ENCODE measurements at places on chromosomes 3 and 15.

- DNase-seq = no peak
Observed at GRCh38 chr3:152454076-152454875, 185.5 kb downstream of the MBNL1 start.

- DNase-seq = no peak
Observed at GRCh38 chr3:187914231-187914630, 169.0 kb upstream of the BCL6 start.

DNA sequence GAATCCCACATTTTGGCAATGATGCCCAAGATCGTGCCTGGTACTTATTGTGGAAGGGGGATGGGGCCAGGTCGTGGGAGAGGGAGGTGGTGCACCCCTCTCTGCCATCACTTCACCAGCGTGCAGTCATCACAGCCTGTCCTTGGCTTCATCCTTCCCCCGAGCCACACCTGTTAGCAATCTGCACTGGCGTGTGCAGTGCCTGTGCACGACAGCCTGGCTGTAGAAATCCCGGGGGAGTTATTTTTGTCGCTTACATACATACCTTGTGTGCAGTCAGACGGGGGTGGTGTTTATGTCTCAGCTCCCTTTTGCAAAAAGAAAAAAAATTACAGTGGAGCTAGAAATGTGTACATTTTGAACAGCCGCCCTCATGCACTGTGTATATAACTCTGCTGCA, 216.0 kb downstream of the TLE3 start:
- DNase-seq = no peak

GRCh38 chr15:74799255-74799855, 13.3 kb upstream of the LMAN1L start:
- DNase-seq = no peak

- no peak for DNase-seq
Observed at GRCh38 chr15:66220601-66221000, 32.9 kb downstream of the MEGF11 start.

DNA sequence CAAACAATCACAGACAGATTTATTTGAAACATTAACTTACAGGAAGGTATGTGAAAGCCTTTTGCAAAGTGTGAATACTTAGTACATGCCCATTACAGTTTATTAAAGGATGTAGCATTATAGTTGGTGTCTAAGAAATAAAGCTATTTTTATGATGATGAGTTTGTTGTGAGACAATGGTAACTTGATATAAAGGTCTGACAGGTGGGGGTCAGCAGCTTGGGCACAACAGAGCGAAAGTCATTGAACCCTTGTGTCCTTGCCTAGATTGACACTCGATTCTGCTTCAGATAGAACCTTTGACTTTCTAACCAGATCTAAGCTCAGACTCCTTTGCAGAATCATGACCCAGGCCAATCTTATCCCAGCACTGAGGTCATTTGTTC, 777.9 kb downstream of the NTRK3 start:
- no peak for DNase-seq

GRCh38 chr15:66754789-66755188, 52.8 kb downstream of the SMAD6 start:
- DNase-seq = no peak

DNA sequence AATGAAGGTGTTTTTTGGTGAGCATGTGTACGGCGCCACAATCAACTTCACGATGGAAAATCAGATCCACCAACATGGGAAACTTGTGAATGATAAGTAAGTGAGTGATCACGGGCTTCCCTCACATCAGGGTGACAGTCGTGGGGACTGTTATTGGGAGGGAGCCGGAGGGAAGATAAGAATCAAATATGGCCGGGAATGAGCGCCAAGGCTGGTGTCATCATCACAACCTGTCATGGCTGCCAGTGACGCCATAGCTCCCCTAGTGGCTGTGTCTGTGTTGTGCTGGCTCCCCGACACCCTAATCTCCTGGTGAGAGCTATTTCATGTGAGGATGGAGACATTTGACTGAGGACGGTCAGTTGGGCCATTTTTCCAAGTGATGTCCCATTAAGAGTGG, 168.5 kb downstream of the SV2B start:
- no peak for DNase-seq

DNA sequence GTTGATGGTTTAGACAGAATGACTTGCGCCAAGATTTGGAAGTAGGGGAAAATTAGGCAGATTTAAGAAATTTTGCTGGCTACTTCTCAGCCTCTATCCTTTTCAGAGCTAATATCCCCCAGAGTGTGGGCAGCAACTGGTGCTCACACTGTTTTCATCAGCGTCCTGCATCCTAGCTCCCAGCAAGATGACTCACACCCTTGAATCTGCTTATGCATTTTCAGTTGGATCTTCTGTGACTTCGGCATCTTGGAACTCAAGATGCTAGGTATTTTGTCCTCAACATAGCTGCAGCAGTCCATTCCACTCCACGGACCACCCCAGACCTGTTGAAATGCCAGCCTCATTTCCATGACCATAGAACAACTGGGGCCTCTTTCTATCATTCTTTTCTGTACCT, 336.1 kb upstream of the NR2F2 start:
- DNase-seq = no peak

DNA sequence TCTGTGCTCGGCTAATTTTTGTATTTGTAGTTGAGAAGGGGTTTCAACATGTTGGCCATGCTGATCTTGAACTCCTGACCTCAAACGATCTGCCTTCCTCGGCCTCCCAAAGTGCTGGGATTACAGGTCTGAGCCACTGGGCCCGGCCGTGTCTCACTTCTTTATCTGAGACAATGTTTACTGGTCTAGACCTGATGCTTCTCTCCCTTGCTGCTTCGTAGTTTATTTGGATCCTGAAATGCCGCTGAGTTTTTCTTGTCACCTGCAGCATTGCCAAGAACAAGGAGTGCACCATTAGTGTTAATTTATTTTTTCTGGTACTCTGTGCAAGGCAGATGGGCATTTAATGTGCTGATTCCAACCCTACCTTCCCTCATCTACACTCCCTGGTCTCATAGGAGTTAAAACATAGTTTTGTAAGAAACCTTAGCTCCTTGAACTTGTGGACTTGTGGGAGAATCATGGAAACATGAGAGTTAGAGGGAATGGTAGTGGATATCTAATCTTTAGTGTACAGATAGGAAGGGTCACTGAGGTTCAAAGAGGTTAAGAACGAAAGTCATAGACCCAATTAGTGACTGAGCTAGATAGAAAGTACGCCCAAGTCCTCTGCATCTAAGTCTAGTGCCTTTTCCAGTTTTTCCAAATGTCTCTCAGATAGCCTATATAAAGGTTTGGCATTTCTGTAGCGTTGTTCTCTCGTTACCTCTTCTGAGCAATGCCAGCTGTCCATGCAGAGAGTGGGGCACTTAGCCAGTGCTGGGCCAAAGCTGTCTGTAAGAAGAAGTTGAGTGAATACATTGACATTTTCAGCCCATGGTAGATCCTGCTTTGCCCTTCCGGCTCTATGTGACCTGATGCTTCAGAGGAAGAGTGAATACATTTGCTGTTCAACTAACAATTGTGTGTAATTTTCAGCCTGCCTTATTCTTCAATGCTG, 244.1 kb downstream of the LPP start:
- DNase-seq = no peak

- no peak for DNase-seq
Observed at GRCh38 chr15:57184502-57184901, 191.8 kb upstream of the CGNL1 start.

- no peak for DNase-seq
Observed at GRCh38 chr3:106945435-106945834, 431.8 kb upstream of the CCDC54 start.

DNA sequence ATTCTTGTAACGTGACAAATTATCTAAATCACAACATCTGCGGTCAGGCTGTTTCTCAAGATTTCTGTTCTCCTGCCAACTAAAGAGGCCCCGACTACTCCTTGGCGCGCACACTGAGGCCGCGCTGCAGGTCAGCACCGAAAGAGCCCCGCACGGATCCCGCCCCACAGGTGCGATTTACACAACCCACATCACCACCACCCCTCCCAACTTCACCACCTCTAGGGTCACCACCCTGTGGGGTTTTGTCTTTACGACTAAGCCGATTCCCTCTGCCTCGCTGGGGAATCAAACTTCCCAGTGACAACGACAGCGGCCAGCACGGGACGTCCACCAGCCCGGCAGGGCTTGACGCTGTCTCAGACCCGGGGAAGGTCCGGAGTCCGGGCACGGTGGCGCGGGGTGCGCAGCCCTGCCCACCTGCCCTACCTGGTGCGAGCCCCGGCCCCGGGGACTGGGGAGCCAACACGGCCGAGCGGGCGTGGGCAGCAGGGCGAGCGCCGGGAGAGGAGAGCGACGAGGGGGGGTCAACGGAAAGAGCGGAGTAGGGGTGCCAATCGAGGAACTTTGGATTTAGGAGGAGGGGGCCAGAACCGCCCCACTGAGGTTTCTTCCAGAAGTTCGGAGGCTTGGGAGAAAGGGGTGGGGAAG, 764 bp downstream of the UACA start:
- DNase-seq = no peak

GRCh38 chr3:58824285-58824684, 157.7 kb upstream of the FAM3D start:
- DNase-seq = no peak

GRCh38 chr3:135117977-135118376, 322.9 kb downstream of the EPHB1 start:
- no peak for DNase-seq

GRCh38 chr3:52438579-52439425, 6.1 kb downstream of the SEMA3G start:
- DNase-seq = no peak

GRCh38 chr3:49683162-49683561, 6.1 kb downstream of the MST1 start:
- no peak for DNase-seq

GRCh38 chr3:172444821-172445220, 3.4 kb downstream of the GHSR start:
- no peak for DNase-seq

DNA sequence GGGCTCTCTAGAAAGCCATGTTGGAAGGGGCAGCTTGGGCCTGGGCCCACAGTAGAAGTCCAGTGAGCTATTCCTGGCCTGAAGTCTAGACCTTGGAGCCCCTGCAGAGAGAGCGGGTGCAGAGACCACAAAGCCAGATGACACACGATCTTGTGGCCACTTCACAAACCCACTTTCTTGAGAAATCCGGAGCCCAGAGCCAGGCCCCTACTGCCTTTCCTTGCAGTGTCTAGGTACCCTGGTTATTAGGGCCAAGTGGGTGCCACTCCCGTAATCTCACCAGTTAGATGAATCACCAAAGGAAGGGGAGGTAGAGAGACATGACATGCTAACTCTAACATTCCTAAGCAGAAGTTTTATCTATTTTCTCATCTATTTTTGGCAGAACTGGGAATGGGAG, 72.5 kb upstream of the ADAMTSL3 start:
- DNase-seq = no peak

DNA sequence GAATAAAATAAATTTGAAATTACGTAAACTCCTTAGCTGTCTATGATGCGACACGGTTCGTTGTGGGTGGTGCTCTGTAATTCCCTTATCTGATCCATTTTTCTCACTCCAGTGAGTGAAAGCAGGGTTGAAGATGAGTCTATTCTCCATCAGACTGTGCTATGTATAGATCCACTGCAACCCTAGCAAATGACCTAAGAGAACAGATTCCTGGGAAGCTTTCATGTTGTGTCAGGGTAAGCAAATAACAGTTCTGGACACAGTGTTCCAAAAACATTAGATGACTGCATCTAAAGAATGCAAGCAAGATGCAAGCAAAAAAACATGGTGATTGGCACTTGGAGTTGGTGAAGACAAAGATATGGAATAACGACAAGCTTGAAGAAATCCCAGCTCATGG, 239.3 kb downstream of the SLC9A9 start:
- DNase-seq = no peak

- DNase-seq = no peak
Observed at GRCh38 chr15:80512726-80513660, 108.8 kb downstream of the ARNT2 start.

- no peak for DNase-seq
Observed at GRCh38 chr15:31125061-31125460, 23.5 kb upstream of the TRPM1 start.

DNA sequence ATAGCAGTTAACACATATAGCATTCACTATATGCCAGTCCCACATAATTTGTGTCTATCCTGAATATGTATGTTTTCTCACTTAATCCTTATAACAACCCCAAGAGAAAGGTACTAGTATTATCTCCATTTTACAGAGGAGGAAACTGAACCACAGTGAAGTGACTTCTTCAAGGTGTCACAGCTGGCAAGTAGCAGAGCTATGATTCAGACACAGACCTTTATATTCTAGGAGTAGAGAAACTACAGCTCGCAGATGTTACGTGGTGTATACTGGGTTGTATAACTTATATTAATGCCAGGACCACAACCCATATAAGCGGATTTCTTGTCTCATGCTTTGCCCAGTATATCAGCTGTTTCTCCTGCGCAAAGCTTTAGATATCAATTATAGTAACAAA, 29.5 kb upstream of the ICE2 start:
- DNase-seq = no peak

DNA sequence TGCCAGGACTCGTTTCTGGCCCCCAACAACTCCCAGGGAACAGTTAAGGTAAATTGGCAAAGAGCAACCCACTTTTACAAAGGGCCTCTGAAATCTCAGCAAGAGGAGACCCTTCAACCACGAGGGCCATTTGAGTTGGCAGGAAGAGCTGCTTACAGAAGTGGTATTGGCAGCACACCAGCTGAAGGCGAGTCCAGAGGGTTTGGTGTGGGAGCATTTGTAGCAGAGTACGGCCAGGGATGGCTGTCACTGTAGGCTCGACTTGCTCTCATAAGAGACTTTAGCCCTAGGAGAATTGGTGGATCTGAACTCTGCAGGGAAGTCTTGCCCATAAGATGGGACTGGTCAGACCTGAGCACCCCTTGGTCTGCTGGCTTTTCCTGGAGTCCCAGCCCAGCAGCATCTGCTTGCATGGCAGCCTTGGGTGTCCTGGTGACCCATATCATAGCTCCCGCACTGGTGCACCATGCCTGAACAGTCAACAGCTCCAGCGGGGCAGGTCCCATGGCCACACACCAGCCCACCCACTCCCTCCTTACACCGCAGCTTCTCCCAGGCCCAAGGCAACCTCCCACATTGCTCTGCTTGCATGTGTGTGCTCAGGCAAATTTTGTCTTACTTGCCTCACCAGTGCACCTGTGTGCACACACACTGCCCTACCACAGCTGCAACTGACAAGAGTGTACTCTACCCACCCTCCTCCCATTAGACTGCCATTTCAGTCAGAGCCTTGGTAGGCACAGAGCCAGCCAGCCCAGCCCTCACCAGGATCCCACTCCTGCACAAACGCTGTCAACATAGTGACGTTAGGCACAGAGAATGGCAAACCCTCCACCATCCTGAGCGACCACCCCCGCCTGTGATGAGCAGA, 861.6 kb upstream of the DPPA4 start:
- DNase-seq = no peak

DNA sequence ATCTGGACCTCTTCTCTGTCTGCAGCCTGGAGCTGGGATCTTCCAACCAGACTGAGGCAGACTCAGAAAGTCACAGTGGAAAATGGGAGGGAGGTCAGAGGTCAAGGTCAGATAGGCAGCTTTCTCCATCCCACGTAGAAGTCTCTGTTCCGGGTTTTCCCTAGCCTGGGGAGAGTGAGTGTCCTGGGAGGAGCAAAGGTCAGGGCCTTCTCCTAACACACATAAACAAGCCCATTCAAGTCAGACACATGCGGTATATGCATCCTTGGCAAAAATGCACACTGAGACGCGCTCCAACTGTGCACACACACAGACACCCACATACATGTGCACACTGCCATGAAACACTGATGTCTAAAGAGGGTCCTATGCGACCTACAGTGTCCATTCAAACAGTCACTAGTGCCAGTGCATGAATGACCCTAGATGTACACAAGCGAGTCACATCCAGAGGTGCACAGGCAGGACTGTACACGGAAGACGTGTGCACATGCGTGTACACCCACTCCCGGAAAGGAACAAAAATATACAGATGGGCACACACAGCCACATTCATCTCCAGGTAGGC, 681 bp downstream of the TWF2 start:
- DNase-seq = no peak
